Activated naive CD4-positive, alpha-beta T cell (primary cell): ENCODE measurements at places on chromosomes 16 and 17.

DNA sequence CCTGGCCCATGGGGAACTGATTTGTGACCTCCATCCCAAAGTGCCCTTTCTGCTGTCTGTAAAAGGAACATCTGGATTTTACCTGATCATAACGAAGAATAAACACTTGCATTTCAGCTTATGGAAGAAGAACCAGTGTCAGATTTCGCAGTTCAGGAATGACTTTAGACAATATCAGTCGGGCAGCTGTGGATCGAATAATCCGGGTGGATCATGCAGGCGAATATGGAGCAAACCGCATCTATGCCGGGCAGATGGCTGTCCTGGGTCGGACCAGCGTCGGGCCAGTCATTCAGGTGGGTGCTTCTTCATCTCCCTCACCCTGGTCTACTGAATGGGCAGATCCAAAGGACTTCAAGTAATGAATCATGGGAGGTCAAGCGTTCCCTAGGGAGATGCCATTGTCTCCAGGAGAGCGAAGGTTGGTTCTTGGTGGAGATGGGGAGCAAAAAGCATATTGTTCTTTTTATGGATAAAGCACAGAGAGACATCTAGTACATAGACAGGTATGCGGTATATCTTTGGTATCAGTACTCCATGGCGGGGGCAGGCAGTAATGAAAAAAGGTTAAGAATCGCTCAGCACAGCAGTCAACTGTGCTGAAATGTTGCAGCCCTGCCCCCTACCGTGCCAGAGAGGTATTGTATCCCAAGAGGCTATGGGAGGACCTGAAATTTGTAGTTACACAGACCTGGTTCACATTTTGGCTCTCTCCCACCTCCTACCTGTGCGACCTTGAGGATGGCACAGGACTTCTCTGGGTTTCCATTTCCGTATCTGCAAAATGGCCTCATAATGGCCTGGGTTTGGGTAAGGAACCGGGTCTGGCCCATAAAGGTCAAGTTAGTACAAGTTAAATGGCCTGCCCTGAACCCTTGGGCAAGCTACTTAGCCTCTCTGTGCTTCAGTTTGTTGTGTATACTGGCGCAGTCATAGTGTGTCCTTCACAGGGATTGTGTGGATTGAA, 4.7 kb downstream of the COQ7 start:
- DNase-seq = no peak

DNA sequence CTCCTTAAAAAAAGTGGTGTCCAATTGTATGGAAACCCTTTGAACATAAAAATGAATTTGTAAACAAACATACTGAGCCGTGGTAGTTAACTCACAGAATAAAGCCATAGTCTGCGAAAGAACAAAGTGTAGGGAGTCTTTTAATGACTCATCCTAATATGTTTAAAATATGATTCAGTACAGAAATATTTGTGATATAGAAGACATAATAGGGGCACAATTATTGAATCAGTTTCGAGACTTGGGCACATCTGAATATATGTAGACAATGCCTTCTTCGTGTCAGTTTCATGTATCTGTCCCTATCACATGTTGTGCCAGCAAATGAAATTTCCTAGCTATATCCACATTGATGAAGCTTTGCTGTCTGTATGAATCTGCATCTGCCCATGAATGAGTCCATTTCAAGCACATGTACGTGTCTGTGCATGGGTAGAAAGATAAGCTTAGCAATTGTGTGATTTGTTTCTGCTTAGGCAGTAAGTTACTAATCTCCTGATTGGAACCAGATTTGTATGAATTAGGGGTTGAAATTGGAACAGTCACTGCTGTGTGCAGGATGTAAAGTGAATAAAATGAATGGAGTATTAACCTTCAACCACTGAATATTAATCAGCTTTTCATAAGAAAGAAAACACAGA, 112.5 kb upstream of the SOX9 start:
- DNase-seq = no peak

GRCh38 chr17:36971508-36971907, 22.8 kb downstream of the AATF start:
- no peak for DNase-seq

- no peak for DNase-seq
Measured at GRCh38 chr17:64339516-64340490, 50.9 kb downstream of the PECAM1 start.

DNA sequence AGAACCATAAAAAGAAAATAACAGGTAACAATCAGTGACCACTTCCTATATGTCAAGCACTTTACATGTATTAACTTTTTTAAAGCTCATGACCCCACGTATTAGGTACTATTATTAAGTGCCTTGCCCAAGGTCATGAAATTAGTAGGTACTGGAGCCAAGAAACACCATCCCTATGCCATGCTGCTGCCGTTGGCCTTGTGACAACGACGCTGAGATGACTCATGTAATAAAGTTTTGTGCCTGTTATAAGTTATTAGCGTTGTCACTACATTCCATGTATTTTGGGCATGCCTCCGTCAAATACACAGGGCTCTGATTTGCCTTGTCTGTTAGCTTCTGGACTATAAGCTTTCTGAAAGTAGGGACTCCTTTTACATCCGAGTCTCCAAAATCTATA, 1.4 kb downstream of the BBS2 start:
- DNase-seq = no peak

GRCh38 chr17:77783991-77784820, 174.3 kb upstream of the TNRC6C start:
- DNase-seq = no peak

DNA sequence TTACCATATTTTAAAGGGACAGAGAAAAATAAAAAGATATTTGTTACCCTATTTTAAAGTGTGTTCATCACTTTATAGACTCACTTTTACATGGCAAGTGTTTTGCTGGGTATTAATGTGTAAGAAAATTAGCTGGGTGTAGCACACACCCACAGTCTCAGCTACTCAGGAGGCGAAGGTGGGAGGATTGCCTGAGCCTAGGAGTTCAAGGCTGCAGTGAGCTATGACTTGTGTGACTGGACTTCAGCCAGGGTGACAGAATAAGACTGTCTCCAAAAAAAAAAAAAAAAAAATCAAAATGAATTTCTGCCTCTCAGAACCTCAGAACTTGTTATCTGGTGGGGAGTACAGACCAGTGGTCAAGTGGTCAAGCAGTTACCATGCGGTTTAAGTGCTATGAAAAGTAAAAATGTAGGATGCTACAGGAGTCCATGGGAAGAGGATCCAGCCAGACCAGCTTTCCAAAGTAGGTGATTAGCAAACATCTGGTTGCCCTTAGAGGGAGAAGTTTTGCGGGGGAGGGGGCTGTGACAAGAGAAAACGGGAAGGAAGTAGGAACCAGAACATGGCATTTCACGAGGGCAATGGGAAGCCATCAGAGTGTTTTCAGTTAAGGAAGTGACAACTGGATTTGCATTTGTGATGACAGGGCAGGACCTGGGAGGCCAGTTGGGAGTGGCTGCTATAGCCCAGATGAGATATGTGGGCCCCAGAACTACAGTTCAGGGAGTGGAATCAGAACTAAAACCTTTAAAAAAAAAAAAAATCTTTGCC, 13.9 kb downstream of the CNEP1R1 start:
- no peak for DNase-seq

- no peak for DNase-seq
Measured at GRCh38 chr16:57476546-57477410, 9.5 kb downstream of the DOK4 start.

DNA sequence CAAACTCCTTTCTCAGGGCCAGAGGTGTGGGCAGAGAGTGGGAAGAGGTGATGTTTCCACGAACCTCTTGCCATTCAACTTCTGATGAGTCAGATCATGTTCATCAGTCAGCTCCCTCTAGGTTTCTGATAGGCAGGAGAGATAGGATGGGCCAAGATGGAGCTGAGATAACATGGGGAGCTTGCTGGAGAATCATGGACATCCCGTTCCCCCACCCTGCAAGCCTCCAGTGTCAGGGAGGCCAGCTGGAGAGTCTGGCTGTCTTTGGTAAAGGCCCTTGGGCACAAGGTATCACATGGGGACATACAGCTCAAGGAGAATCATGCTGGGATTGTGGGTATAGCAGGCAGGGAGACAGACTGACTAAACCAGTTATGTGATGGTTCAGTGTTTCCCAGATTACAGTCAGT, 136.0 kb upstream of the IRX3 start:
- no peak for DNase-seq

- no peak for DNase-seq
Measured at GRCh38 chr17:66952031-66952524, 12.4 kb upstream of the CACNG4 start.

GRCh38 chr16:8555400-8555799, 34.9 kb downstream of the TMEM114 start:
- DNase-seq = no peak

- no peak for DNase-seq
Measured at GRCh38 chr16:51994597-51994996, 552.3 kb downstream of the TOX3 start.

GRCh38 chr17:35169835-35170363, 22.3 kb downstream of the UNC45B start:
- no peak for DNase-seq

DNA sequence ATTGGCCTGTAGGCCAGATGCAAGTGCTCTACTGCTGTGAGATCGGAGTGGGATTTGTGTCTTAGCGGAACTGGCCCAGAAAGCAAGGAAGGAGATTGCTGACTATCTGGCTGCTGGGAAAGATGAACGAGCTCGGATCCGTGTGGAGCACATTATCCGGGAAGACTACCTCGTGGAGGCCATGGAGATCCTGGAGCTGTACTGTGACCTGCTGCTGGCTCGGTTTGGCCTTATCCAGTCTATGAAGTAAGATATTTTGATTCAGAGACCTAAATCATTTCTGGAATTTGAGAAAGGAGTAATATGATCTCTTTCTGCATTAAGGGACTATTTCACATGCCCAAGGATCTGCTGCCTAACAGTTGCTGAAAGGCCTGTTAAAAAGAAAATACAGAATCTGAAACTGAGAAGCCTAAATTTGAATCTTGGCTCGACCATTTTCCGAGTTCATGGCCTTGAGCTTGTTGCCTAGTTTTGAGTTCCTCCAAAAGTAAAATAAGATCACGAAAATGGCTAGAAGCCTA, 21.1 kb downstream of the IST1 start:
- no peak for DNase-seq
